ENCODE measurements at places on chromosomes 1 and 21.
A peak's percentile ranks its signal among the peaks of the same experiment; 100 is the strongest.

DNA sequence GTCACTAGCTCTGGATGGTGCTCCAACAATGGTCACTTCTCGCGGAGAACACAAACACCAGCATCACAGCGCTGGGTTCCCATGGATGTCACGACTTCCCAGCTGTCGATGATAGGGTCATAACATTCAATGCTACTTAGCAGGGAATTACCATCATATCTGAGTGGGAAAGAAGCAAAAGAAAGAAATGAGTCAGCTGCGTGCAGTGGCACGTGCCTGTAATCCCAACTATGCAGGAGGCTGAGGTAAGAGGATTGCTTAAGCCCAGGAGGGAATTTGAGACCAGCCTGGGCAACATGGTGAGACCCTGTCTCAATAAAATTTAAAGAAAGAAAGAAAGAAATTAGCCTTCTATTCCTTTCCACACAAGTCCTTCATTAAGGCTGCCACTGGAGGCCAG is 3.6 kb upstream of the RABIF start:
- no peak for DNase-seq

DNA sequence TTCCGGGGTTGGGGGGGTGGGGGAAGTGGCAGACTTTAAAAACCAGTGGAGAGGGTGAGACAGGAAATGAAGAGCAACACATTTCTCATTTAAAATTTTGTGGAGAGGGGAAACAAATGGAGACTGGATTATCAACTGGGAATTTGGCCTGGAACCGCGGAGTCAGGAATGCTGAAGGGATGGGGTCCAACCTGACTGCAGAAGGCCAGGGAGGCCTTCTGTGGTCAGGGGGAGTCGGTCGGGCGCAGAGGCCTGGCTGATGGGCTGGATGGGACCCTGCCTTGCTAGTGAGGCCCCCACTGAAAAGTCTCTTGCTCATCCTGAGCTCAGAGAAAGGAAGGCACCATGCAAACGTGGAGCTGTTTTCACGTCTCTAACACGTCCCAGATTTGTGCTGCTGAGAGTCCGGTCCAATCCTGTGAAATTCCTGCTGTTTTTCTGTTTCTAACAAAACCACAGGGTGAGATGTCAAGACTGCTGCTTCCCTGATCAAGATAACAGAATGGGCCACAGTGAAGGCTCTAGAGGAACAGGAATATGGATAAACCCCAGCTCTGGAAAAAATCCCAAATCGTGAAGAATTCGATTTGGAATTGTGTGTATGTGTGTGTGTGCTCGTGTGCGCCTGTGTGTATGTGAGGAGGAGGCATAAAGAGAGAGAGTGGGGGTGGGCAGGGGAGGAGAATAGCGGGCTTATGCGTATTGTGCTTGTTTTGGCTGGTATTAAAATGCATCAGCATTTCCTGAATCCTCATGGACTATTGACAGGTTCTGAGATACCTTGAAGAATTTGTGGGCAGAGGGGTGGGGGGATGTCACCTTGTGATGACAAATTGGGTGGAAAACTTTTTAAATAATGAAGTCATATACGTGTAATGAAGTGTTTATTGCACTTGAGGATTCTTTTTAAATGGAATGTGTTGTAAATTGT is 117.4 kb downstream of the NGF start:
- no peak for DNase-seq

DNA sequence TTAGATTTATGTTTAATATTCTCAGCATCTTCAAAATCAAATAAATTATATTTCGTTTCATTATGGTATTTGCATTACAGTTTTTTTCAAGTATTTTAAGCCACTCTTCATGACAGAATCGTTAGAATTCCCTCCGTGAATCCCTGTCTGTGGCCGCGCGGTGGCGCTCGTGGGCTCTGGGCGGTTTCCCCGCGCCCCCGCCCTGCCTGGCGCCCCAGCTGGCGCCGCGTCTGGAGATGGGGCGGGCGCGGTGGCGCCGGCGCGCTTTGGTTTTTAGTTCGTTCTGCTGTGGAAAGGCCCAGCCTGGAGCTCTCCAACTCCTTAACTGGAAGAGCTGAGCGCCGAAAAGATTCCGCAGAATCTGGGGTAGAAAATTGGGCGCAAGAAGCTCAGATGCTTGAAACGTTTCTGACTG is 25.7 kb downstream of the PRMT2 start:
- DNase-seq, result peak; percentile 96

DNA sequence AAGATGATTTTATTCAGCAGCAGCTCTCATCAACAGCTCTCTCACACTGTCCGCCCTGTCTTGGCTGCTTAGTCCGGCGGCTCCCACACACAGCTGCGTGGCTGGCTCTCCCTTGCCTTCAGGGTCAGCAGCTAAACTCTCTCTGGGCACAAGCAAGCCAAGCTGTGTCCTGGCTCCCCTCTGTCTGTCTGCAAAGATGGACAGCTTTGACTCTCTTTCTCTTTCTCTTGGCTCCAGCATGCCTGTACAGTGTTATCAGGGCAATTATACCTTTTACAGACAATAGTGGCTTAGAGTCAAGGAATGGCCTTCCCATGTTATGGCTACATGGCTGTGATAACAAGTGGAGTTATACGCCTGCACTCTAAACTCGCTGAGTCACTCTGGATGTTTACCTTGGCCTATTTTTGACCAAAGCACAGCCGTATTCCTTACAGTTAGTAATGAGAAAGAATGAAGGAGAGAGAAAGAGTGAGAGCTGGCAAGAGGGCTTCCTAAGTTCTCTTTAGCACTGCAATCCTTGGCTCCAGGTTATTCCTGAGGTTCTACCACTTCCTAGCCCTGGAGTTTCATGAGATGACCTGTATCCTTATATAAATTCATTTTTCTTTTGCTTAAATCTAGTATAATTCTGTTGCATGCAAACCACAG is 59.9 kb upstream of the ZSWIM5 start:
- peak; percentile 71 for DNase-seq

GRCh38 chr1:204873176-204873575 is 2.5 kb downstream of the NFASC start:
- DNase-seq, result no peak

DNA sequence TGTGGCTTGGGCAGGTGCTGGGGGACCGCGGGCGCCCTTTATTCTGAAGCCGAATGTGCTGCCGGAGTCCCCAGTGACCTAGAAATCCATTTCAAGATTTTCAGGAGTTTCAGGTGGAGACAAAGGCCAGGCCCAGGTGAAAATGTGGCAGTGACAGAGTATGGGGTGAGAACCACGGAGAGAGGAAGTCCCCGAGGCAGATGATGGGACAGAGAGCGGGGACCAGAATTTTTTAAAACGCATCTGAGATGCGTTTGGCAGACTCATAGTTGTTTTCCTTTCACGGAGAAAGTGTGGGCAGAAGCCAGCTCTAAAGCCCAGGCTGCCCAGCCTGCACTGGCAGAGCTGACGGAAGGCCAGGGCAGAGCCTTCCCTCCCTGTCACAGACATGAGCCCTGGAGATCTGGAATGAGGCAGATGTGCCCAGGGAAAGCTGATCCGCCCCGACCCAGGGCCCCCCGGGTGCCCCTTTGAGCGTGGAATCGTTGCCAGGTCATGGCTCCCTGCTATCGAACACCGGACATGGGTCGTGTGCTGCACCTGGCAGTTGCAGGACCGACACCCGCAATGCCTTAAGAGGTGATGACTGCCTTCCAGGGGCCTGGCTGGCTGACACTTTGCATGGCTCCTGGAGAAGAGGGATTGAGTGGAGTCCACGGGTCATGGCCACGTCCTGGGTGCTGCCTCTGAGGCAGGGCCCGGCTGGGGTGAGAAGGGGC is 6.5 kb upstream of the SLX9 start:
- DNase-seq, result no peak

DNA sequence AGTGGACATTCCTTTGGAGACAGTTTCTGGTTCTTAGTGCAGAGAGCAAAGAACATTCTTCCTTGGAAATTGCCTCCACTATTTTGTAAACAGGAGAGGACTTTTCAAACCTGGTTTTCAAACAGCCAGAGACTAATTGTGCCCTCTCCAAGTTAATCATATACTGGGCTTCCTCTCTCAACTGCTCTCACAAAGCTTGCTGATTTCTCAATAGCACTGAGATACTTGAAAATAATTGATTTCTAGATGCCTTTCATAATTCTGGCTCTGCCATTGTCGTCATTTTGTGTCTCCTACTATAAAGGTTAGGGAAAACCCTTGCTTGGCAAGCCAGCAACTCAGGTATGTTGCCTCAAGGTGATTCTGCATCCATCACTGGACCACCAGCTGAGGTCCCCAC is 56.0 kb downstream of the KCNJ15 start:
- no peak for DNase-seq

GRCh38 chr1:154574716-154575115 is 7.1 kb downstream of the CHRNB2 start:
- DNase-seq, result peak; percentile 70

DNA sequence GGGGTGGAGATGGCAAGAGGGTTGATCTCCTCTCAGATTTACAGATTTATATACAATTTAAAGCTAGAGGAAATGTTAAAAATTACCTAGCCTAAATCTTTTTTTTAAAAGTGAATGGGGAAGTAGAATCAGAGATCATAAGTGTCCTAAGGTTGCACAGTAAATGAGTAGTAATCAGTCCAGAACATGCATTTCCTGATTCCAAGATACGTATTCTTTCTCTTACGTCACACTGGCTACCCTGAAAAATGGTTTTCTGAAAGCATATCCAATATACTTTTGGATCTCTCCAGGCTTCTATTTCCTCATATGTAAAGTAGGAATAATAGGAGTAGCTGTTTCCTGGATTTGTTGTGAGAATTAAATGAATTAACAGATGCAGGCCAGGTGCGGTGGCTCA is 11.7 kb downstream of the GADD45A start:
- DNase-seq, result no peak

DNA sequence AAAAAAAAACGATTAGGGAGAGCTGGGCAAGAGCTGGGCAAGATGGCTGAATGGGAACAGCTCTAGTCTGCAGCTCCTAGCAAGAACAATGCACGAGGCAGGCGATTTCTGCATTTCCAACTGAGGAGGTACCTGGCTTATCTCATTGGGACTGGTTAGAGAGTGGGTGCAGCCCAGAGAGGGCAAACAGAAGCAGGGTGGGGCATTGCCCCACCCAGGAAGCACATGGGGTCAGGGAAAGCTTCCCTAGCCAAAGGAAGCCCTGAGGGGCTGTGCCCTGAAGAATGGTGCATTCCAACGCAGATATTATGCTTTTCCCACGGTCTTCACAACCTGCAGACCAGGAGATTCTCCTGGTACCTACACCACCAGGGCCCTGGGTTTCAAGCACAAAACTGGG is 251.6 kb downstream of the GPATCH2 start:
- no peak for DNase-seq
